Glomerular endothelial cell (primary cell): ENCODE measurements at places on chromosomes 5 and 9.

DNA sequence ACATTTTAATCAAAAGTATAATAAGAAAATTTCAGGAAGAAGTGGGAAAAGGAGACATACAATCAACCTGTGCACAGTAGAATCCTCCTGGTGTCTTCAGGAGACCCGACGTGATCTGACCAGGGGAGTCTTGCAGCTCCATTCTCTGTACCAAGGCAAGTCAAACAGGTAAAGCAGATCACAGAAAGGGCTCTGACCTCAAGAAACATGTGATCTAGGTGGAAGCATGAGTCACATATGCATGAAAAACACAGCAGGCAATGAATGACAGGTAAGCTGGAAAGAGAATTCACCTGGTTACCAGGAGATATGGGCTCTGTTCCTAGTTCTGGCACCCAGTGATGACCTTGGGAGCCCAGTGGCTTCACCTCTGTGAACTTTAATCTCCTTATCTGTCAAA, 19.4 kb upstream of the FABP6 start:
- DNase-seq: no peak

DNA sequence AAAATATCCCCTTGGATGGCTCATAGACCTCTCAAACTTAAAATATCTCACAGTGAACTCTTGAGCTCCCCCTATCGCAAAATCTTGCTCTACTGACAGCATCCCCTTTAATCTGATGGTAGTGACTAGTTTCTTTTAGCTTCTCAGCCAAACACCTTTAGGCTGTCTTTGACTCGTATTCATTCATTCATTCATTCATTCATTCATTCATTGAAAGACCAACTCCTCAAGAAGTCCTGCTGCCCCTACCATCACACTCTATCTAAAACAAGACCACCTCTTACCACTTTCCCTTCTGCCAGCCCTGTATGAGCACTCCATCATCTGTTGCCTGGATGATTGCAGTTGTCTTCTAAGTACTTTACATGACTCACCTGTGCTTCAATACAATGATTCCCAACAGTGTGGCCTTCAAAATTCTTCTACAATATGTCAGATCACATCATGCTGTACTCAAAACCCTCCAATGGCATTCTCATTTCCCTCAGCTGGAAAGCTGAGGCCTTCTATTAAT, 46.8 kb downstream of the ITGA2 start:
- no peak for DNase-seq

DNA sequence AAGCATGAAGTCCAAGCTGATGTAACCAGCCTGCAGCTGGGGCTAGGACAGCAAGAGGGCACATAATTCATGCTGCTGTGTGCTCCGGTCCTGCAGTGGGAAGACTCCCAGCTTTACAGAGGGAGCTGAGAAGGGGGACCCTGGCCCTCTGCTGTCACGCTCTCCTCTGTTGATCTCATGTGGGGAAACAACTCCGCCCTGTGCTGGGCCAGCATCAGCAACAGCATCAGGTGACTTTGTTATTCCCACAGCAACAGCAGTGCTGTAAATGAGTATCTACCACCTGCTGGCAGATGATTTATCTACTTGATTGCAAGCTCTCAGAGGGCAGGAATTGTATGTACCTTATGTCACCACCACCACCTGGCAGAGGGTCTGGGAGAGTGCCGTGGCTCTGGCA, 176.2 kb downstream of the COL23A1 start:
- DNase-seq: no peak

GRCh38 chr5:103690676-103691075, 128.1 kb upstream of the NUDT12 start:
- DNase-seq: no peak
